Stimulated activated CD8-positive, alpha-beta memory T cell treated with anti-CD3 and anti-CD28 coated beads, Interleukin-15, amount 100 ng/mL, for 48 hours (primary cell): ENCODE measurements at places on chromosomes 12 and 14.

- DNase-seq = no peak
Observed at GRCh38 chr12:92528097-92528496, 174.7 kb upstream of the PLEKHG7 start.

GRCh38 chr14:74855945-74856344, 20.0 kb downstream of the PROX2 start:
- no peak for DNase-seq

DNA sequence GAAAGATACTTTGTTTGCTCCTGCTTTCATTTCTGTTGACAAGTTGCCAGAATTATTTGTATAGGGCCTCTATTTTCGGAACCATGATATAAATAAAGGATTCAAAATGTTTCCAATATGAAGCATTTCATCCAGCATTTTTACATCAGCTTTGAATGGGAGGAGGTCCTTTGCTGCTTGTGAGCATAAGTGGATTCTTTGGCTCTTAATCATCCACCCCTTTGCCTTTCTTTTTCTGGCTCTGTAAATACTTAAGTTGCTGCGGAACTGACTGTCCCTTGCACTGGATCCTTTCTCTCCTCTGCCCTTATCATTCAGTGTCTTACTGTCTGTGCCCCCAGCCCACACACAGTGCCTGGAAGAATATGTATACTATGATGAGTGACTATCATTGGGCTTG, 357.3 kb upstream of the RGS6 start:
- DNase-seq = no peak

DNA sequence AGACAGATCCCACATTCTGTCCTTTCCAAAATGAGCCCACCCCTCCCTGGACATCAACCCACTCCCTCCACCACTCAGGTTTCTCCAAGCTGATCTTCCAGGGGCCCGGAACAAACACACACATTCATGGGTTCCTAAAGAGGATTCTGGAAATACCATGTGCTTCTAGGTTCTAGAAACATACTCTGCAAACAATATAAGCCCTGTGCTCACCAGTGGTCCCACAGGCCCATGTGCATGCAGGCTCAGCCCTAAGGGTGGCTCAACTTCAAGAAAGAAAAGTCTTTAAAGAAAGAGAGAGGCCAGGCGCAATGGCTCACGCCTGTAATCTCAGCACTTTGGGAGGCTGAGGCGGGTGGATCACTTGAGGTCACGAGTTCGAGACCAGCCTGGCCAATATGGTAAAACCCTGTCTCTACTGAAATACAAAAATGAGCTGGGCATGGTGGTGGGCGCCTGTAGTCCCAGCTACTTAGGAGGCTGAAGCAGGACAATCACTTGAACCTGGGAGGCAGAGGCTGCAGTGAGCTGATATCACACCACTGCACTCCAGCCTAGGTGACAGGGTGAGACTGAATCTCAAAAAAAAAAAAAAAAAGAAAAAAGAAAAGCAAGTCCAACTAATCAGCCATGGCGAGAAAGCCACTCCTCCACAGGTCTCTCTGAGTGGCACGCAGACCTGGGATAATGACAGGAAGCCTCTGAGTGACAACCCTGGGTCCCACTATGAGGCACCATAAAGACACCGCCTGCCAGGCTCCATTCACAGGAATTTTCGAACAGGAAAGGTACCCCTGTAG, 59.5 kb upstream of the PNMA1 start:
- no peak for DNase-seq

- DNase-seq = no peak
Observed at GRCh38 chr12:50207424-50207823, 40.3 kb upstream of the CERS5 start.

GRCh38 chr12:20319366-20319765, 49.0 kb upstream of the PDE3A start:
- DNase-seq = no peak

- DNase-seq = no peak
Observed at GRCh38 chr12:95756362-95756761, 34.2 kb downstream of the NTN4 start.

DNA sequence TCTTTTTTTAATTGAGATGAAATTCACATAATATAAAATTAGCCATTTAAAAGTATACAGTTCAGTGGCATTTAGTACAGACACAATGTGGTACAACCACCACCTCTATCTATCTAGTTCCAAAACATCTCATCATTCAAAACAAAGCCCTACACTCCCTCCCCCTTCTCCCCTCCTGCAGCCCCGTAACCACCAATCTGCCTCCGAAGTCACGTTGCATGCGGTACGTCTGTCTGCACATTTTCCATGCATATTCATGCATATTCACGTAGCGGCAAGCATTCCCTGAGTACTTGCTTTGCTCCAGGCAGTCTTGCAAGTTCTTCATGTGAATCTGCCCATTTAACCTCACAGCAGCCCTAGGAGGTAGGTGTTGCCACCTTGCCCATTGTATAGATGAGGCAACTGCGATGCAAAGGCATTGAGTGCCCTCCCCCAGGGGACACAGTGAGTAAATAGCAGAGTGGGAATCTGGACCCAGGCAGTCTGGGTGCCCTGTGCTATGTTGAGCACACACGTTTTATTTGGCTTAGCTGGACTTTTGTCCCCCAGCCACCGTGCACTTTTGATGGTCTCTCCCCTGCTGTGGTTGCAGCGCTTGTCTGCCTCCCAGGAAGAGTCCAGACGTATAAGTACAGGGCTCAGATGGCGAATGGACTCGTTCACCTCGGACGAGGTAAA, 43.4 kb downstream of the RIN3 start:
- DNase-seq = no peak

DNA sequence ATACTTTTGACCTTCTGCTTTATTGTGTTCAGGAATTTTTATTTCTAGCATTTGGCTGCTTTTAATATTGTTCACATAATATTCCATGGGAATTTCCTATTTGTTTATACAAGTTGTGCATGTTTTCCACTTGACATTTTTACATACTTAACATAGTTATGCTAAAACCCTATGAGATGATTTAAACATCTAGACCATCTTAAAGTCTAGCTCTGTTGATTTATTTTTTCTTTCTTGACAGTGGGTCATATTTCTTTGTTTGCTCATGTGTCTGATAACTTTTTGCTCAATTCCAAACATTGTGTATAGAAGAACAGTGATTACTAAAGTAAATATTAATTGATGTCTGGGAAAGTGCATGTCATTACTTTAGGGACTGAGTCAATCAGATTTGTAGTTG, 202.1 kb upstream of the PDZRN4 start:
- no peak for DNase-seq

GRCh38 chr12:16020031-16020430, 108.9 kb downstream of the DERA start:
- DNase-seq = no peak

- no peak for DNase-seq
Observed at GRCh38 chr12:116471544-116471943, 87.6 kb upstream of the MAP1LC3B2 start.

GRCh38 chr12:8033153-8034044, 883 bp downstream of the FOXJ2 start:
- DNase-seq = peak; percentile 29
